ENCODE measurements at places on chromosomes 7 and 10.
A peak's percentile ranks its signal among the peaks of the same experiment; 100 is the strongest.

DNA sequence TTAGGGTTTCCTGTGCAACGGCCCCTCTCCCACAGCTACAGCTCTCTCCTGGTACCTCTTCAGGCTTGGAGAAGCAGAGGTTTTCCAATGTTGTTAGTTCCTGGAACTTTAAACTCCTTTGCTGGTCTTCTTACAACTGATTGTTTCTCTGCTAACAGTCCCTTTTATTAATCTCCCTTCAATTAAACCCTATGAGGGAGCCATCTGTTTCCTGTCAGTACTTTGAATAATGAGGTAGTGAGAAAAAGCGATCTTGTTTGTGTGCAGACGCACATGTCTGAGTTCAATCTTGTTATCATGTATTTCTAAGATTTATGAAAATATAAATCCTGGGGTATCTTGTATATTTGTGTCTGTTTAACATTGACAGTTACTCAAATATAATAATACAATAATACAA is 102.4 kb downstream of the MDFIC start:
- no peak for DNase-seq

DNA sequence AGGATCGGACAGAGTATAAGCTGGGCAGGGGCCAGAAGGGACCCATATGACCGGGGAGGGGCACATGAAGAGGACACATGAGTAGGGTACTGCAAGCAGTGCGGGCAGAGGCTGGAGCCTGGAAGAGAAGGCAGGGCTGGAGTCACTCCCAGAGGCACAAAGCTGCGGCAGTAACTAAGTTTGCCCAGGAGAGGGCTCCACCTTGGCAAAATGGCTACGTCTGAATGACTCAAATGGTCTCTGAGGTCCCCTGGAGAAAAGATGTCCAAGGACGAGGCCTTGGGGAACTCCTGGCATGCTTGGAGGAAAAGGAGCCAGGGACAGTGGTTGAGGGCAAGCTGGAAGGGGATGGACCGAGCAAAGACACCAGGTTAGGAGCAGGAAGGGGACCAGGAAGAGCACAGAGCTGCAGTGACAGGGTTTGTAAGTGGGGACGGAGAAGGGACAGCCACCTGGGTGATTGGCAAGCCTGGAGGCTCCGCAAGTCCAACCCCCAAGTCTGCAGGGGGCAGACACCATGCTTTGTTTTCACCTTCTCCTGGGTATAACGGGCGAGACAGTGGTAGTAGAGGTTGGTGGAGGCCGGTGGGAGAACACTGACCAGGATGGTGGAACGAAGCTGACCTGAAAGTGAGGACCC is 43.1 kb upstream of the LBX1 start:
- no peak for DNase-seq

DNA sequence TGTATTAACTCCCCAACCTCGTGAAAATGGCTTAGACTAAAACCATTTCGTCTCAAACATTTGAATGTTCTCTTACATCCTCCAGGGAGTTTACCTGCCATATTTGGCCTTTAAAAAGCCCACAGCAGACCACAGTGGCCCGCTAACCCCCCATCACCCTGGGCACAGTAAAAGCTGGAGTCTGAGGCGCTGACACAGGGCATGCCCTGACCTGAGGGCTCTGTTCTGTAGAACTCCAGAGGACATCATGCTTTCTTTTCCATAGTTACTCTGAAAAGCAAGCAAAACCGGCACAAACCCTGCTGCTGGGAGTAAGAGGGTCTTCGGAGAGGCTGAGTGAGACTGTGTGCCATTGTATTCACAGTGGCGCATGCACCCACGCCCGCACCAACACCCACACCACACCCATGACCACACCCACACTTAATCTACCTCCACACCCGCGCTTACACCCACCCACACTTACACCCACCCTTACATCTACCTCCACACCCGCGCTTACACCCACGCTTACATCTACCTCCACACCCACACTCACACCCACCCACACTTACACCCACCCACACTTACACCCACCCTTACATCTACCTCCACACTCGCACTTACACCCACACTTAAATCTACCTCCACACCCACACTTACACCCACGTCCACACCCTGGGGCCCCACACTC is 32.1 kb downstream of the LRRC27 start:
- DNase-seq, result no peak

- no peak for DNase-seq
Observed at GRCh38 chr7:16698200-16698905, 52.4 kb downstream of the BZW2 start.

DNA sequence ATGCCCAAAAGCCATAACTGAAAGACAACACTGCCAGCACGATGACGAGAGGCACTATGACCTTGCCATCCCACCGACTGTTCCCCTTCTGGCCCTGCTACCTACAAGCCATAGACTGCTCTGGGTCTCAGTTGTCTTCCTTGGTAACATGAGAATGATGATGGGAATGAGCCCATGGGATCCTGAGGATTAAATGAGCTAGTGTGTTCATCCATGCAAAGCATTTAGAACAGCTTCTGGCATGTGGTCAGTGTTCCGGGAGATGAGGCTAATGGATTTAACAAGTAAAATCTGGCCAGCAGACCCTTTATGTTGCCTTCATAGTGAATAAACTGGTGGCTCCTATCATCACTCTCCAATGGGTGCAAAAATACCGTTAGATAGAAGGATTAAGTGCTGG is 62.4 kb upstream of the WDR11 start:
- DNase-seq, result no peak

- no peak for DNase-seq
Observed at GRCh38 chr7:1151156-1151555, 8.8 kb downstream of the ZFAND2A start.

DNA sequence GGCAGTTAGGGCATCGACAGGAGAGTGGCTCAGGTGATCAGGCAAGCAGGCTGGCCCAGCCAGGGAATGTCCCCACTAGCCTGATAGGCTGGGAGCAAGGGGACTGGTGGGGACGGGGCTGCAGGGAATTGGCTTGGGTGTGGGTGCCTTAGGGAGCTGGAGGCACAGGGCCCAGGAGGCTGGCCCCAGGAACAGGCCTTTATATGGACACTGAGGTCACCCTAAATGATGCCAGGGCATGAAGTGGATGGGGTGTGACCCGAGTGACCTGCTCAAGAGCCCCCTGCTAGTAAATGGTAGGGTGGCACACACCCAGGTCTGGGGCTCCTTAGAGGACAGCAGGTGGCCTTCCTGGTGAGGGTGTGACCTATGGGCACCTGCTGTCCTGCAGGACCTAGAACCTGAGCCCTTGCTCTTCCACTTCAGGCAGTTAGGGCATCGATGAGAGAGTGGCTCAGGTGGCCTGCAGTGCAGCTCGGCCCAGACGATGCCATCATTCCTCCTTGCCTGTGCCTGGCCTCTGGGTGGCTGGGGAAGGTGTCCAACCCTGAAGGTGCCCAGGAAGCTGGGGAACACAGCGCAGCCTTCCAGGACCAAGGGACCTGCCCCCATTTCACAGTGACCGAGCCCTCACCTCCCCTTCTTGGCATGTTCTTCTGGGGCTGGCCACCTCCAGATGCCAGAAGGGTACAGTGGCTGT is 51.7 kb upstream of the LEP start:
- no peak for DNase-seq

DNA sequence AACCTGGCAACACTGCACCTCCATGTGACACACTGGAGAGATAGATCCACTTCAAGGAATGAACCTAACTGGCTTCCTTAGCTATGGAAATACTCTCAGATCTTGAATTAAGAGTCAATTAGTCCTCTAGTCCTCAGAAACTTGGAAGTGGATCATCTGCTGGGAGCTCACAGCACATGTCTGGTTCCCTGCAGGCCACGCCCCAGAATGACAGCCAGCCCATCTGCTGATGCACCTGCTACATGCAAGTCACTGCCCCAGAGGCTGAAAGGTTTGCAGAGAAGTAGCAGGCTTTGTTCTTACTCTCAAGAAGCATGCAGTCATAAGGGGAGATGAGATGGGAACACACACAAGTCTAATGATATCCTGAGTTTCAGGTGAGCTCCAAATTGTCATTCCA is 275.9 kb downstream of the SKAP2 start:
- no peak for DNase-seq

DNA sequence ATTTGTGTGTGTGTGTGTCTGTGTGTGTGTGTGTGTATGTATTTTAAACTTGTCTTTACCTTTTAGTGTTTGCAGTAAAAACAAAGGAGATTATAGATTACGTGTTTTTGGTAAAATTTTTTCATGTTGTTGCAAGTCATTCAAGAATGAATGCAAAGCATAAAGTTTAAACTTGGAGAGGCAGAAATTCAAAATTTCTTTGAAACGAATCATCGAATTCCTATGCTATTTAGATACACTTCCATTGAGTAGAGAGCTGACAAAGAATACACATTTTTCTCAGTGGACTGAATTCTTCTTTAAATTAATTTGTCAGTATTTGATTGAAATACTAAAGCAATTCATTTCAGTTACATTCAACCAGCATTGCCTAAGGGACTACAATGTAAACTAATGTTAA is 66.0 kb upstream of the HDAC9 start:
- DNase-seq, result no peak

DNA sequence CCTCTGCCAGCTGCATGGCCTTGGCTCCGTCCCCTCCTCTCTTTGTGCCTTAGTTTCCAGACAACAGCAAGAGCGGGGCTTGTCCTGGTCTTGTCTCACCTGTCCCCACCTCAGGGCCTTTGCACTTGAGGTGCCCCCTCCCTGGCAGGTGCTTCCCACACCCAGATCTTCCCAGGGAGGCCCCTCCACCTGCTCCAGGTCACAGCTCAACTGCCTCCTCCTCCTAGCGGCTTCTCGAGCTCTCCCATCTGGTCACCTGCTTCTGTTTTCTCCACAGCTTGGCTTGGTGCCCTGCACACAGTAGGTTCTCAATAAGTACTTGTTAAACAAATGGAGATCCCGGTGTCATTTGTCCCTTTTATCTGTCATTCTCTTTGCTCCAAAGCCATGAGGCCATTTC is 64.3 kb upstream of the ZNF716 start:
- no peak for DNase-seq

GRCh38 chr7:123770378-123770777 is 21.6 kb upstream of the WASL start:
- DNase-seq, result no peak

GRCh38 chr7:41735206-41735605 is 32.3 kb upstream of the INHBA start:
- no peak for DNase-seq

GRCh38 chr10:131898061-131898460 is 2.7 kb upstream of the PPP2R2D start:
- DNase-seq, result no peak

- DNase-seq, result no peak
Observed at GRCh38 chr7:43021431-43021830, 89.3 kb downstream of the MRPL32 start.

GRCh38 chr10:1229116-1229515 is 172.9 kb downstream of the WDR37 start:
- no peak for DNase-seq

DNA sequence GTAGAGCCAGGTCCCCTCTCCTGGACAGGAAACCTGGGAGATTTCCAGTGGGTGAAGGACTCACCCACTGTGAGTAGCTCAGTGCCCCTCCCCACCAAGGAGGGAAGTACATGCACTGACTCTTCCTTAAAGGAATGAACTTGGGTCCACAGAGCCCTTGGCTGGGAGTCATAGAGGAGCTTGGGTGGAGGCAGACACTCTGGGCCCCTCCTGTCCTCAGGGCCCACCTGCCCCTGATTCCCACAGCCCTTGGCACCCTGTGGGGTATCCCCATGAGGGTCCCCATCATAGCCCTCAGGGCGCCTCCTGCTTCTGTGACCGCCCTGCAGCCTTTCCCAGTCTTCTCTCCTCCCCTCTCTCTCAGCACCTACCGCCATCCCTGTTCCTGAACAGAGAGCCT is 3.7 kb downstream of the EN2 start:
- no peak for DNase-seq

DNA sequence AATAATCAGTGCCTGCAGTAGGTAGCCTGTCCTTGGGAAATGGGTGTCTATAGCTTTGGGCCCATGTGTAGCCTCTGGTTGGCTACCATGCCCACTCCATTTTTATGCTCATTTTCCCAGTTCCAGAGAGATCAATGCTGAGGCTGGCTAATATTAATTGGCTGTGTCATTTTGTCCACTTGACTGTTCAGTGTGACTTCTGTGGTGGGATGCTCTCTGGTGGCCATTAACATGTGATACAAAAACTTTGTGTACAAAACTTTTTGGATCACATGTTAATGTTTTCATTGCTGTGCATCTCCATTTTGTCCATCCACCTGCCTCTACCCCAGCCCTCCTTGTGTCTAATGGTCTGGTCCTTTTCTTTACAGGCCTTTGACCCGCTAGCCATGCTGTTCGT is 22.7 kb downstream of the VIM start:
- no peak for DNase-seq

DNA sequence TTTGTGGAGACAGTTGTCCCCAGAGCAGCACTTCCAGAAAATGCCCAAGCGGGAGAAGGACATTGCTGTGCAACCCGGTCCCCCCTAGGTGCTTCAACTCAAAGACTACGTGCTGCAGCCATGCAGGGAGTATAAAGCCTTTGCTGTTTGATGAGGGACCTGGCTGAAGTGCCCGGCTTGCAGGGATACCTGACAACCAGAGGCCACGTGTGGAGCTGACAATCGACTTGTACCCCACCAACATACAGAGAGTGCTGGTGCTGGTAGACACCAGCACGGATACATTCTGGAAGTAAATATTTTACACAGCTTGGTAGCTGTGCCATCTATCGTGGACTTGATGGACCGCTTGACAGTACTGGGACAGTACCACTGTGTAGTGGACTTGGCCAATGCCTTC is 240.6 kb downstream of the CACNA2D1 start:
- DNase-seq, result no peak

DNA sequence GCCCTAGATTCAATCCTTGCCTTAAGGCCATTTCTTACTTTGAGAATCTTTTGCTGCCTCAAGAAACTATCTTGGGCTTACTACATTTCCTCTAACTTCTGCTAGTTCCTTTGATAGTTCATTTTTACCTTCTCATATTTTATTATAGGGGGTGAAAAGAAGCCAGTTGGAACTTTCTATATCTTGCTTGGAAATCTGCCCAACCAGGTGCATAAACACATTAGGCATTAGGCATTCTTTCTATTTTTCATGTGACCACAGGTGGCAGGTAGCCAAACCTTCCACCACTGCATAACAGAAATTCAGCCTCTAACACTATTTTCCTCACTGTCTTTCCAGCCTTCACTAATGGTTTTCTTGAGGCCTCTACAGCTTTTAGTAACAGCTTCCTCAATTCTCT is 300.0 kb upstream of the SP8 start:
- DNase-seq, result no peak

DNA sequence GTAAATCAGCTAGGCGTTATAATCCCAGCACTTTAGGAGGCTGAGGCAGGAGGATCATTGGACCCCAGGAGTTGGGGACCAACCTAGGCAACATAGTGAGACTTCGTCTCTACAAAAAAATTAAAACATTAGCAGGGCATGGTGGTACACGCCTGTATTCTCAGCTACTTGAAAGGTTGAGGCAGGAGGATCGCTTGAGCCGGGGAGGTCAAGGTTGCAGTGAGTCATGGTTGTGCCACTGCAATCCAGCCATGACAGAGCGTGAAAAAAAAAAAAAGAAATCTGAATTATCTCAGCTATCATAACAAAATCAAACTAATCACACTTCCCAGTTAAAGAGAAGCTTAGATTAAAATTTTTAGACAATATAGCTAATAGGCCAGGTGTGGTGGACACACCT is 35.3 kb downstream of the ATAD1 start:
- DNase-seq, result no peak

GRCh38 chr7:45710271-45711160 is 136.3 kb downstream of the ADCY1 start:
- peak; percentile 11 for DNase-seq

All from heart left ventricle (tissue), 16 donors.